Glomerular endothelial cell (primary cell): ENCODE measurements at places on chromosomes 1 and 21. TPM values are rescaled to one million over a fixed set of nuclear protein-coding genes. Genes with fewer than 3 reads are reported as not detected.

DNA sequence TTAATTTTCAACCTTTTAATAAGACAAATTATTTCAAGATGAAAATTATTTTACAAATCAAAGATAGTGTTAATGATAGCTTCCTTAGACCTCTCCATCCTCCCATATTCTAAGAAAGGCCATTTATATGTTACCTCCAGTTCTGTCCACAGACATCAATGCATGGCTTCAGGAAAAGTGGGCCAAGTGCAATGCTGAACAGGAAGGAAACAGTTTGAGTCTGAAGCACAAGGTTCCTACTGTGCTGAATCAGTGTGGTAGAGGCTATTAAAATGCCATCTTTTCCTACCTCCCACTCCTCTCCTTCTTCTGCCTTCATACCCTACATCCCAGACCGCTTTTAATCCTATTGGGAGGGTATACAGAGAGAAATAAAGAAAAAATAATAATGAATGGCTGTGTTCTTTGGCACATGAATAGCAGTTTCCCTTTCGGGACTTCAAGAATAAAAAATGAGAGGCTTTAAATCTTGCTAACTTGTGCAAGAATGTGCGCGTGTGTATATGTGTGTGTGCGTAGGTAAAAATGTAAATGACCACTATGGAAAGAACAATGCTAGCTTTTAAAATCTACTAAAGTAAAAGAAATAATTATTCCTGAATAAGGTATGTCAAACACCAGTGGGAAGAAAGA, 62.6 kb upstream of the C1orf105 start:
- DNase-seq = no peak

DNA sequence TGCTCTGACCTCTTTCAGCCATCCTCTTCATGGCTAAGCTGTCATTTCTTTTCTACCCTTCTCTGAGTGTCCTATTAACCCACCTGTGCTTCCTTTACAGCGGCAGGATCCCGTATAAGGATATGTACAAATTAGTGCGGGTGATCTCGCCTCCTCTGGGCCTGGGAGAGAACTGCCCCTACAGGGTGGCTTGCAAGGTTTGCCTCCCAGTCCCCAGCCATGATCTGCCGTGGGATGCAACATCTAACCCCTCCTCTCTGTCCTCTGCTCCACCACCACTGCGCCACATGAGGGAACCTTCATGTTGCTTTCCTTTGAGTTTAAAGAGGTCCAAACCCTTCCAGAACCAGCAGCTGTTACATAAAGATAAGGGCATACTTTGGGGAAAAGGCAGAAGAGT, 282.2 kb downstream of the ZNF648 start:
- DNase-seq = no peak

- DNase-seq = no peak
These were observed 22.8 kb downstream of the KIAA1614 start for GRCh38 chr1:180935326-180936109.

- no peak for DNase-seq
These were observed 30.7 kb downstream of the RPAP2 start for GRCh38 chr1:92329347-92330129.

GRCh38 chr1:66654643-66655042, 97.6 kb upstream of the DYNLT5 start:
- no peak for DNase-seq

GRCh38 chr1:173876732-173877131, 8.6 kb downstream of the ZBTB37 start:
- no peak for DNase-seq

GRCh38 chr1:113201560-113201959, 128.6 kb downstream of the LRIG2 start:
- no peak for DNase-seq

GRCh38 chr21:26124421-26124833, 46.1 kb downstream of the APP start:
- DNase-seq = no peak

- DNase-seq = no peak
These were observed 1124.3 kb downstream of the AMY1C start for GRCh38 chr1:104874044-104874443.

DNA sequence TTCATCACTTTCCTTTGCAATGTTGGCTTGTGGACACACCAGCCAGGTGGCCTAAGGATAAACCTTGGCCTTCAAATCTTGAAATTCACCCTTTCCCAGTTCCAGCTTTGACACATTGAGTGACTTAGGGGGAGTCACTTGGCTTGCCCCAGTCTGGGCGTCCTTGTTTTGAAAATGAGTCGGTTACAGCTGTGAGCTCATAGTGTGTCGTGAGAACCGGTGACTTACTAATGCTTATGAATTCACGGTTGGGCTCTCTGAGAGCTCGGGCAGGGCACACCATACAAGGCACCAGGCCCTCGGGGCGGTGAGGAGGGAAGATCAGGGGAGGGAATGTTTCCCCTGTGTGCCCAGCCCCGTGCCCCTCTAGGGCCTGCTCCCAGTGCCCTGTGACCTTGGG, 126.9 kb upstream of the TMPRSS2 start:
- no peak for DNase-seq

DNA sequence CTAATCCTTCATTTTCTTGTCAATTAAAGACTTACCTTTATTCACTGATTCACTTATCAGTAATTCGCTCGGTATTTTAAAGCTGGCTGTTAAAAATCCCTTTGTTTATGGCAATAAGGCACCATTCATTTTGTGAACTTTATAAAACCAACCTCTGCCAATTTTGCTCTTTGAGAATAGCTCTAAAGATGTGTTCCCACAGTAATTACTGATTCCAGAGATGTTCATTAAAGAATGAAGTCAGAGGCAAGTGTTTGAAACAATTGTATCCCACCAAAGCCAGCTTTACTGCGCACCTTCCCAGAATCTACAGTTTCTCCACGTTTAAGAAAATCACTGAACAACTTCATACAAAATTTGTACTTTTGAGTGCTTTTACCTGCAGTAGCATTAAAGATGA, 424.5 kb downstream of the USP25 start:
- DNase-seq = no peak

- no peak for DNase-seq
These were observed 33.3 kb downstream of the GNPAT start for GRCh38 chr1:231274119-231274825.

DNA sequence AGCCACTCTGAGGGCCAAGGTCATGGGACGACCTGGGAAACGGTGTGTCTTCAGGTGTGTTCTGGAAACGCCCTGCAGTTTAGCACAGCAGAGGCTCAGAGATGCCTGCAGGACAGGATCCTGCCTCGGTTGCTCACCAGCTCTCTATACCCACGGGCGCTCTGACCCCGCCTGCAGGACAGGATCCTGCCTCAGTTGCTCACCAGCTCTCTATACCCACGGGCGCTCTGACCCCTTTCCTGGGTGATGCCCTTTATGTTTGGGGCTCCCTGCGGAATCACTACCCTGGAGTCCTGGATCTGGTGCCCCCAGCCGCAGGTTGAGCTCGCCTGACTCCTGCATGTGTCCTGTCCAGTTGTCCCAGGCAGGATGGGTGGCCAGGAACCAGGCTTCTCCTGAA, 32.5 kb downstream of the TFF3 start:
- no peak for DNase-seq

GRCh38 chr1:246797597-246797996, 73.4 kb downstream of the SCCPDH start:
- DNase-seq = no peak

- DNase-seq = no peak
These were observed 66.6 kb downstream of the PIK3CD start for GRCh38 chr1:9718006-9718680.

DNA sequence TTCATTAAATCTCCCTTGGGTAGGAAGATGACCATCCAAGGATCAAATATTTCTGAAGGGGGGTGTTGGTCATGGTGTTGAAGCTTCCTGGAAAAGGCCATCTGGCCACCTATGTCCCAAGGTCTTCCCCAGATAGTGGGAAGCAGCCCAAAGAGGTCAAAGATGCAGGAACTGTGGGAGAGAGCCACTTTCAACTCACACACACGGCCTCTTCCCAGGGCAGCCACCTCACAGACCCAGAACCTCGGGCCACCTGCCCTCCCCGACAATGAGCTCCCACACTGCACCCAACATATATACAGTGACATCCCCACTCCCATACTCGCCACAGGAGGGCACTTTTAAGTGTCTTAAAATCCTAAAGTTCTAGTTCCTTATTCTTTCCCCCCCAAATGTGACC, 164.5 kb upstream of the ETV3 start:
- DNase-seq = no peak

GRCh38 chr1:57033222-57034001, 67.6 kb upstream of the C8B start:
- no peak for DNase-seq

- no peak for DNase-seq
These were observed 12.5 kb downstream of the RWDD3 start for GRCh38 chr1:95246511-95246910.

DNA sequence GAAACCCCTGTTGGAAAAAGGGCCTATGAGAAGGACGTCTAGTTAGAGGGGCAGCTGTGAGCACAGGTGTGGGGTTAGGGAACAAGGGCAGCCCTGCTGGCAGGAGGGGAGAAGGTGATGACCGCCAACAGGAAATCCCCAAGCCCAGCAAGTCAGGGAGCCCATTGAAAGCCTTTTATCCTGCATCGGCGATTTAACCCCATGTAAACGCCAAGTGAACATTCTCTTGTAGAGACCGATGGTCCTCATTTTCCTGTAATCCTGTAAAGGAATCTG, 1.1 kb upstream of the BSND start:
- DNase-seq = no peak

Gene PGLYRP4
- total RNA-seq = not detected in 2 replicates

Gene BTBD19
- 8.8 and 17.9 TPM in 2 replicates for total RNA-seq

Gene INAVA
- 2.3 and 2.8 TPM in 2 replicates for total RNA-seq

Gene ETNK2
- total RNA-seq = 9.4 and 15.3 TPM in 2 replicates

Gene SPRR1B
- not detected in 2 replicates for total RNA-seq

Gene HEYL
- 0.44 and 0.82 TPM in 2 replicates for total RNA-seq
